Kidney glomerular epithelial cell (primary cell): ENCODE measurements at places on chromosomes 3 and 15.

DNA sequence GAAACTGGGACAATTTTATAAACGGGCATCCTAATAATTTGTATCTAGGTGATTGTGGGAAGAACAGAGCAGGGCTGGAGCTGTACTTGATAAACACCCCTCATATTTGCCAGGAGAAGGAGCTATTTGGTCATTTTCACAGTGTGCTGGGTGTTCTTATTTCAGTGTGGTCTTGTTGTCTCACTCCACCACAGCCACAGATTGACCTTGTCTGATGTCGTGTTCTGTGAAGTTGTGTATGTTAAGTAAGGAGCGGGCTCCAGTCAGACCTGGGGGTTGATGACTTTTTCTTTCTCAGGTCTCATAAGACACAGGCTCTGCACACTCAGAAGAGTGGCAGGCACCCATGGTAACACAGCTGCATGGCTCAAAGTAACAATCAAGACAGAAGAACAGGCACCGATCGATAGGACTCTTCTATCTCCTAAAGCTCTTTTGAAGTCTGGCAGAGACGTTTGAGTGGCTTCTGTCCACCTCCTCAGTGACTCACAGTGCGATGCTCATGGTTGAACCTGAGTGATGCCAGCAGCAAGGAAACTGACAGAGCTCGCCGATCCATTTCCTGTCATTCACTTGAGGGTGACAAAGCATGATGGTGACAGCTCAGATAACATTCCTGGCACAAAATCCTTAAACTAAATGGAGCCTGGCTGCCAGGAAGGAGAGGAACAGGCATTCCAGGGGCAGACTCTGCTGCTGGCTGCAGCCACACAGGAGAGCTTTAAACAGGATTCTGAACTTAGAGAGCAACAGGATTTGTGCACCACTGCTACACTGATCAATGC is 20.8 kb downstream of the DPH3 start:
- no peak for DNase-seq

- DNase-seq: no peak
Observed at GRCh38 chr3:114874522-114874971, 272.5 kb downstream of the ZBTB20 start.

DNA sequence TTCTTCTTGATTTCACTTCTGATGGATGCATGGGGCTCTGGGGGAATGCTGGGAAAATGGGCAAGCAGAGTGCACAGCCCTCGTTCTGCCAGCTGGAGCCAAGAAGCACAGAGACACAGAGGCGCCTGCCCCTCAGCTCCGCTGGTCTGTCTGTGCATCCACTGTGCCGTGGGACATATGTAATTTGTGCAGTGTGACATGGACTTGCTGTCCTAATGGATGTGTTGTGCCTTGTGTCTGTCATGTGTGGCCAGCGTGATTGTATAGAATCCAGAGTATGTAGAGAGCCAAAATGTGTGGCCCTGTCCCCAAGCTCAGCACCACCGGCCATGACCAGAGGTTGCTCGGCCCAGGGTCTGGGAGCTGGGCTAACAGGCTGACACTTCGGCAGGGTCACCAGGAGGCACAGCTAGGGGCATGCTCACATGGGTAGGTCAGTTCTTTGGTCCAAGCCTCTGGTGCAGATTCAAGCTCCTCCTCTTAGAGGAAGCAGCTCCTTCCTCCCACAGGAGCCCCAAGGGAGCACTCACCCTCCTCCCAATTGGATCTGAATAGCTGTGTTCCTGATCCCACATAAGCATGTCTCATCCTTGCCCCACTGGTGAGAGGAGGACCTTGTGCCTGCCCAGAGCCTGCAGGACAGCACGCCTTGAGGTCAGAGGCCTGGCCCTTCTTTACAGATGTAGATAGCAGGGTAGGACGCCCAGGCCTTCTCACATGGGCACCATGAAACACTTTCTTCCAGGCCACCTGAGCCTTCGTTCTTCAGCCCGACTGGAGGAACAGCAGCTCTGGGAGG is 100.8 kb upstream of the ABHD17C start:
- no peak for DNase-seq

DNA sequence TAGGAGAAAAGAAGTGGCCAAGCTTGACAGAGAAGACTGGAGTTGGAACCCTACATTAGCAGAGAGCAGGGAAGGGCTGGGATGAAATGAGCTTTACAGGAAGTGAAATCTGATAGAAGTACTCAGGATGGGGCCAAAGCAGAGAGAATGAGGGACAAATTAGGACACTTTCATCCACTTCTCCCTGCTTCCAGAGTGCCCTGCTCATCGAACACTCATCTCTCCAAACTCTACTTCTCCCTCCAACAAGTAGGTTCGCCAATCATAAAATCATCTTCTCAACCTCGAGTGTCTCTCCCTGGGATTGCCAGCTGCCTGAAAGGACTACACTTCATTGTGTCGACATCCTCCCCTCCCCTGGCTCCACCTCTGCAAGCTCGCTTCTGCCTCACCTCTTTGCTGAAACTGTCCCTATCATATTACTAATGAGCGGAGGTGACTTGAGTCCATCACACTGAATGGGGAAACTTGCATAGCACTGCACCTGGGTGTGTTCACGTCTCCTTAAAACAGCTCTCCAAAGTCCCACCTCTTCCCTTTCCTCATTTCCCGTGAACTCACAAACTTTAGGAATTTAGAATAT is 365.8 kb downstream of the FOXP1 start:
- no peak for DNase-seq

DNA sequence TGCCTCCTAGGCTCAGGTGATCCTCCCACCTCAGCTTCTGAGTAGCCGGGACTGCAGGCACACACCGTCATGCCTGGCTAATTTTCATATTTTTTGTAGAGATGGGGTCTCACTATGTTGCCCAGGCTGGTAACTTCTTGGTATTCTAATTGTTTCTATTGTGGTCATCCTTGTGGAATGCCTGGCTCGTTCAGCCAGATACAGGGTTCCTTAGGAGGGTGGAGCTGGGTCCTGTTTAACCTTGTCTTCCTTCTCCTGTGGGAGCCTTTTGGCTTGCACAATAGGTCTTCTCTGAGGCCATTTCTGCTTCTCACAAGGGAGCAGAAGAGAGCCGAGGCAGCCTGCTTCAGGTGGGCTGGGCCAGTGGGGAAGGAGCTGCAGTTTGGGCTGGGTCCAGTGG is 15.7 kb downstream of the PLEKHO2 start:
- peak; percentile 45 for DNase-seq

DNA sequence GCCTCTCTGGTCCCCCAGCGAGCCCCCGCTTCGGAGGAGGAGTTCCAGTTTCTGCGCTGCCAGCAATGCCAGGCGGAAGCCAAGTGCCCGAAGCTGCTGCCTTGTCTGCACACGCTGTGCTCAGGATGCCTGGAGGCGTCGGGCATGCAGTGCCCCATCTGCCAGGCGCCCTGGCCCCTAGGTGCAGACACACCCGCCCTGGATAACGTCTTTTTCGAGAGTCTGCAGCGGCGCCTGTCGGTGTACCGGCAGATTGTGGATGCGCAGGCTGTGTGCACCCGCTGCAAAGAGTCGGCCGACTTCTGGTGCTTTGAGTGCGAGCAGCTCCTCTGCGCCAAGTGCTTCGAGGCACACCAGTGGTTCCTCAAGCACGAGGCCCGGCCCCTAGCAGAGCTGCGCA is 3.5 kb downstream of the PML start:
- DNase-seq: no peak

- DNase-seq: no peak
Observed at GRCh38 chr3:49671291-49672288, 2.6 kb upstream of the APEH start.

DNA sequence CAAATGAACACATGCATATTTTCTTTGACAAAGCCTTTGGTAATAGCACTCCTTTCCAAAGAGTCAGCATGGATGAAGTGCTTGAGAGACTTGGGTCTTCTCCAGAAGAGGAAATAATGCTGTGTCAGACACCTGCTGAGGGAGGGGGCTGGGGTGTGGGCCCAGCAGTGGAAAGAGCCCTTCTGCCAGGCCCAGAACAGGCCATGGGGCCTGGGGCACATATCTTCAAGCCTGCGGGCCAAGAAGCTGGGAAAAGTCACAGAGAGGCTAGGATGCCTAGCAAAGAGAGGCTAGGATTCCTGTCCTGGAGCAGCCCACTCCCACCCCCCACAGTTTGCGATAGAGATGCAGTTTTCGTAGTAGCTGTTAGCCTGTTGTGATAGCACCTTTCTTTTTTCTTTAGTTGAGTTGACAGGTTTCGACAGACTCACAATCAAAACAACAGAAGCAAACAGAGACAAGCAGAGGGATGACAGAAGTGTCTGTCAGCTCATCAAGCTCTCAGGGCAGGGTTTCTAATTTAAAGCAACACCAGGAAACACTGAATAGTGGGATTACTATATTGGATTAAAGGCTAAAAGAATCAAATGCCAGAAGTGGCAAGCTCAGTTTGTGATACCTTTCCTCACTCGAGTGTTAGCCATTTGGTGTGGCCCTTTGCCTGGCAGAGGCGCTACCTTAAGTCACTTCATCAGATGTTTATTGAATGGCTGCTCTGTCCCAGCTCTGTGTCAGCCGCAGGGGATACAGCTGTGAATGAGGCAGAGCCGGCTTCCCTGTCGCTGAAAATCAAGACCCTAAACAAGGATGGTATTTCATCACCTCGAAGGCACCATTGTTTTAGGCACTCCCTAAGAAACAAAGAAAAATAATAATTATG is 19.0 kb downstream of the CMTM7 start:
- DNase-seq: no peak

- DNase-seq: no peak
Observed at GRCh38 chr3:140822401-140823047, 119.1 kb upstream of the SLC25A36 start.

DNA sequence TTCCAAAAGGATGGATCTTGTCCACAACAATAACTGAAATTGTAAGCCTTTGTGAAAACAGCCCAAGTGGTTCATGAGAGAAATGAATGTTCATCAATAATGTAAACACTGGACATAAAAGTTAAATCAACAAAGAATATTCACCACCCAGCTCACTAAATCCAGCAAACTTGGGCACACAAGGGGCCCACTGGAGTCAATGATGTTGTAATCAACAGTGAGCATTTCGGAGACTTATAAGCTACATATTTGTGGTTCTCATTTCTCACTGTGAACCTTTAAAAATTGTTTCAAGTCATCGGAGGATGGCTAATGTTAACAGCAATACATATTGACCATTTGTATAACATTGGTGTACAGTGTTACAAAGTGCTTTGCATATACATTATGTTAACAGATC is 63.1 kb downstream of the VGLL4 start:
- no peak for DNase-seq

- DNase-seq: no peak
Observed at GRCh38 chr3:99891610-99892285, 74.1 kb downstream of the CMSS1 start.

DNA sequence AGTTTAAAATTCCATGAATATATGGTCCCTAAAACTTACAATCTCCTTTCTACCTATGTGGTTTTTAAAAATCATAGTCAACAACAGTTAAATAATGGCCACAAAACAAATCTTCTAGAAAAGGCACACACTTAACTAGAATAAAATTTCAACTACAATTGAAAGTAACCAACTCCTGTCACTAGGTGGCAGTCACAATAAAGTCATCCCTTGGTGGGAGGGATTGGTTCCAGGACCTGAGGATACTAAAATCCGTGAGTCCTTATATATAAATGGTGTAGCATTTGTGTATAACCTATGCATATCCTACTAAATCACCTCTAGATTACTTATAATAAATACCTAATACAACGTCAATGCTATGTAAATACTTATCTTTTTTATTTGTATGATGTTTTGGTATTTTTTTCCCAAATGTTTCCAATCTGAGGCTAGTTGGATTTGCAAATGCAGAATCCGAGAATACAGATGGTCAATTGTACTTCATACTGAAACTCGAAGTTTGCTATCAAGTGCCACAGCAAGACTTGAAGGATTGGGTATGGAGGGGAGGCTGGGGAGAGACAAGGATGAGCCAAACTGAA is 172.6 kb downstream of the FMN1 start:
- peak; percentile 34 for DNase-seq

DNA sequence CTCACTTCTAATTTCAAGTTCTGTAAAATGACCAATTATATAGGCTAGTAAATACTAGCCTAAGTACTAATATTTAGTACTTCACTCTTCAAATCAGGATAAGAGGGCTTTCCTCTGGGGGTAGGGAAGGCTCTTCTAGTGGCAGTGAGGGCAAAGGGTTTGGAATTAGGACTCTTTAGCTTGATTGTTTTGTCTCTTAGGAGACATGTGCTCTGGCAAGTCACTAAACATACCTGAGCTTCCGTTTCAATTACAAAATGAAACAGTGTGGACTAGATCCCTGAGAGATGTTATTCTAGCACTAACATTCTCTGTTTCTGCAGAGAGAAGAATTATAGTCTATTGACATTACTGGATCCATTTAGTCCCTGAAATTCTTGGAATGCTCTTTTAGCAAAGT is 71.5 kb downstream of the PCOLCE2 start:
- DNase-seq: no peak

DNA sequence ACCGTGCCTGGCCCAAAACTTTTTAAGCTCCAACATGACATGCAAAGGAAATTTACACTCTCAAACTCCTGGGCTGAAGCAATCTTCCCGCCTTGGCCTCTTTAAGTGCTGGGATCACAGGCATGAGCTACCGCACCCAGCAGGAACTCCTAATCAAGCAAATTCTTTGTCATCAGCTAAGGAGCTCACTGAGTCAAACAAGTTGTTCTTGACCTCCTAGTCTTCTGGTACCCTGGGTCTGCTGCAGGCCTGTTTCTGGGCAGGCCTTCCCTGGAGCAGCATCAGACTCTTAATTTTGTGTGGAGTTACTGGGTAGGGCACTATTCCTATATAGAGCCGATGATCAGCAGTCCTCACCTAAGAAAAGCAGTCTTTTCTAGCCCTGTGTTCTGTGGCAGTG is 68.4 kb upstream of the FLNB start:
- DNase-seq: no peak

DNA sequence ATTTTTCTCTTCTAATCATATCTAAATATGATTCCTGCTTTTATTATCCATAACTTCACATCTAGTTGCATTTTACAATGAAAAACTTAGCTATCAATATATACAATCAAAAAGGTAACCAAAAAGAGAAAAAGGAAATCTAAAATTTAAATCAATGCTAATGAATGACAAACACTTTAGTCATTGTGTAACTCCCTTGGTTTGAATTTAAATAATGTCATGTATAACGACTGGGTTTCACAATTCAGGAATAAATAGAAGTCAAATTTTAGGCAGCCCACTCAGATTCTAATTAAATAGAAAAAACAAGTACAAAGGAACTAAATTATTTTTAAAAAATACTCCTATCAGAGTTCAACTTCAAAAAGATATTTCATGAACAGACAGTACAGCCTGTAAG is 26.9 kb downstream of the DPH6 start:
- no peak for DNase-seq

- DNase-seq: no peak
Observed at GRCh38 chr3:10707400-10708215, 108.4 kb upstream of the SLC6A11 start.
